ENCODE measurements at places on chromosomes 5 and 9. TPM values are rescaled to one million over a fixed set of nuclear protein-coding genes. Genes with fewer than 3 reads are reported as not detected.

GRCh38 chr5:72558383-72558782, 51.2 kb upstream of the ZNF366 start:
- DNase-seq = no peak

DNA sequence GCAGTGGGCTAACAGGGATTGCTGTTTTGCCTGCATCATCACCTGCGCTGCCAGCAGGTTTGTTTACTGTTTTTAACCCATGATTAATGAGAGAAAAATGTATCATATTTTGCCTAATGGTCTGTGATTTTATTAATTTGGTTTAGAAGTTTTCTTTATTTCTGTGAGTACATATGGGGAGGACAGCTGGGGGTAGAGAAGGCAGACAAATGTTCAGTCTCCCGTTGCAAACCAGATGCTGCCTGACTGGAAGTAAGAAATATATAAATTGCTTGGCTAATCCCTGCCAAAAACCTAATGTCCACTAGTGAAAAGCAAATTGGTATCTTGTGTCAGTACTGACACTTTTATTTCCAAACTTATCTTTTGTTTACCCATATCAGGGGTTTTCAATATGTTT, 1766.1 kb upstream of the C9orf72 start:
- DNase-seq = no peak

DNA sequence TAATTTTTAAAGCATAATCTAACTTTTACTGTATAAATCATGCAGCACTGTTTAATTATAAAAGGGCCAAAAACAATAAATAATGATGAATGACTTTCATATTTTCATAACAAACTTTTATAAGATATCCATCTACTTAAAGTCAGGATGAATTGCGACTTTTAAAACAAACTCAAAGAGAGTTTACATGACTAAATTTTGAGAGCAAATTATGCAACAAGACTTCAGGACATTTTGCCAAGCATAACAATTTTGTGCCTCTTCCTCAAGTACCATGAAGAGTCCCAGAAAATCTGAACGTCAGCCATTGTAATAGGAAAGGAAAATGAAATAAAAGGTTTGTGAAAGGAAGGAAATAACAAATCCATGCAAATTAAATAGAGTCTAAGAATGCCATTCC, 24.4 kb downstream of the ERAP1 start:
- no peak for DNase-seq

TMEM203 gene
- 19.5 TPM for total RNA-seq

GRCh38 chr9:12718482-12719026, 25.4 kb downstream of the TYRP1 start:
- DNase-seq = peak; percentile 29

- DNase-seq = no peak
Measured at GRCh38 chr5:98679963-98680362, 93.5 kb upstream of the RGMB start.

ESM1 gene
- total RNA-seq = 4.6 TPM

All from skin of body (tissue), 3 donors.